ENCODE measurements at places on chromosomes 6 and 20. TPM values are rescaled to one million over a fixed set of nuclear protein-coding genes. Genes with fewer than 3 reads are reported as not detected.

DNA sequence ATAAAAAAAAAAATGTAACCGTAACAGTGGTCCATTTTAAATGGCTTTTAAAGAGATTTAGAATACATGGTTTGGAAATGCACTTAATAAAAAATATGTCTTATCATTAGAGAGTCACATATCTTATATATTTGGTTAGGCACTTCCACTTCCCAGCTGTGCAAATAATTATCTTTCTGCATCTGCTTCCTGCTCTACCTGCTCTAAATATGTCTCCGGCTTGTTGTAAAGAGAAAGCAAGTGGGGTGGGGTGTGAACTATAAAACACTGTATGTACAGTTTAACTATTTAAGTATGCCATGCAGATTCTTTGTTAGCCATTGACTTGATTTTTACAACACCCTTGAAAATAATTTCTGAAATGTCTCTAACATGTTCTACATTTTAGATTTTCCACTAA lies 106.3 kb downstream of the NKAIN2 start:
- DNase-seq, result no peak

DNA sequence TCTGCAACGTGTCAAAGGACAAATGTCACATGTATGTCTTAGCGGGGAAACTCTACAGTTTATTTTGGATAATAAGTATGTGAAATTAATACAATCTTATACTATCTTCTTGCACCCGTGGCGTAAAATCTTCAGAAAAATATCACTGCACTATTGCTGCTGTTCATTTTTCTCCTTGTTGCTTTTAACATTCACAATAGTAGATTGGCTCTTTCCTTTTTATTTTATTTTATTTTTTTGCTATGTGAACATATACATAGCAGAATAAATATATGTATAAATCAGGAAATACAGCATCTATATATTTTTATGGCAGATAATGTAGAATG lies 15.4 kb downstream of the GPR31 start:
- DNase-seq, result no peak

- DNase-seq, result no peak
Measured at GRCh38 chr6:44301106-44301505, 12.0 kb downstream of the AARS2 start.

GRCh38 chr20:10728873-10729670 lies 55.3 kb upstream of the JAG1 start:
- DNase-seq, result no peak

GRCh38 chr6:1614448-1615150 lies 4.9 kb downstream of the FOXC1 start:
- DNase-seq, result no peak

DNA sequence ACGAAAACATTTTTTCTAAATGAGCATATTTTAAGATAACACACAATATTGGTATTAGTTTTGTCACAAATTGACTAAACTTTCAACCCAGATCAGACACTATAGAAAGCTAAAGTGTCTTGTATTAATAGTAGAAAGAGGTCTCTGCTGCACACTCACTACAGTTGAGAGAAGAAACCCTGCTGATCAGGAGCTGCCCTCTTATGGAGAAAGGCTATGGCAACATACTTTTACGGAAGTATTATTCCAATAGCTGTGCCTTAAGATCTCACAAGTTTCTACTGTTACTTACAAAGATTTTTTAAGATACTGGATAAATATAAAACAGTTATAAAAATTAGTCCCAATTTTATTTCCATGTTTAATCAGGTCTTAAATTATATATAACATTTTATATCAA lies 155.7 kb downstream of the RIMS1 start:
- no peak for DNase-seq

Gene CDC25B
- polyA plus RNA-seq, result 42.0 TPM

Gene TMEM30A
- polyA plus RNA-seq, result 110 TPM

Gene CASS4
- 2.3 TPM for polyA plus RNA-seq

Gene EYA4
- polyA plus RNA-seq, result 16.7 TPM

Gene HCRTR2
- not detected for polyA plus RNA-seq

Gene CYP39A1
- polyA plus RNA-seq, result 7.5 TPM

Gene RCAN2
- 14.8 TPM for polyA plus RNA-seq

Gene THBS2
- 10.1 TPM for polyA plus RNA-seq

Gene PGC
- polyA plus RNA-seq, result not detected

Measured in renal pelvis (tissue), 12 donors.